ENCODE measurements at places on chromosomes 4 and X.

DNA sequence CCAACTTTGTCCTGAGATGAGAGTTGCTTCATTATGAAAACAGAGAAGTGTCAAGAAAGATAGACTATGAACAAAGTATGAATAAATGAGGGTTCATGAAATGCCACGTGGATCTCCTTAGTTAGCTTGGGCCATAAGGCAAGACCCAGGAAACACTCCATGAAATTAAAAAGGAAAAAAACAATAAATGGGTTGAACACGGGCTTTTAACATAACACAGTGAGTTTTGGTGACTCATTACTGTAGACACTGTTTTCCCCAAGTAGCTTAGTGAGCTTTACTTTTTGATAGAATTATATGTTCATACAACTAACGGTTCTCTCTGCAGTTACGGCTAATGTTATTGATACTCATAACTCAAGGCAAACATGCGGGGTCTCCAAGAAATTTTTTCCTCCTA lies 265.0 kb downstream of the DHX15 start:
- no peak for DNase-seq

DNA sequence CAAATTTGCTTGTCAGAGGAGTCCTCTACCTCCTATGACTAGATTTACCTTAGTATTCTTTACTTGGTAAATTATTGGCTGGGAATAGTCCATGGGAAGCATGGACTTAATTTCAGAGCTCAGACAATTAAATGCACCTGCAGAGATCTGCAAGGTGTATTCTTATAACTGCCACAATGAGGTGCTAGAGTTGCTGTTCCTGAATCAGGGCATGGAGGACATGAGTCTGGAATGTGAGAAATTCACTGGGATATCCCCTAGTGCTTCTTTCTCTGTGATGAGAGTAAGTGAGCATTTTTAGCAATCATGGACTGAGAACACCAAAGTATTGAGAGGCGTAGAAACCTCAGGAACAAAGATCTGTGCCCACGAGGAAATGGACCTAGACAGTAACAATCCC lies 32.9 kb upstream of the GRID2 start:
- no peak for DNase-seq

DNA sequence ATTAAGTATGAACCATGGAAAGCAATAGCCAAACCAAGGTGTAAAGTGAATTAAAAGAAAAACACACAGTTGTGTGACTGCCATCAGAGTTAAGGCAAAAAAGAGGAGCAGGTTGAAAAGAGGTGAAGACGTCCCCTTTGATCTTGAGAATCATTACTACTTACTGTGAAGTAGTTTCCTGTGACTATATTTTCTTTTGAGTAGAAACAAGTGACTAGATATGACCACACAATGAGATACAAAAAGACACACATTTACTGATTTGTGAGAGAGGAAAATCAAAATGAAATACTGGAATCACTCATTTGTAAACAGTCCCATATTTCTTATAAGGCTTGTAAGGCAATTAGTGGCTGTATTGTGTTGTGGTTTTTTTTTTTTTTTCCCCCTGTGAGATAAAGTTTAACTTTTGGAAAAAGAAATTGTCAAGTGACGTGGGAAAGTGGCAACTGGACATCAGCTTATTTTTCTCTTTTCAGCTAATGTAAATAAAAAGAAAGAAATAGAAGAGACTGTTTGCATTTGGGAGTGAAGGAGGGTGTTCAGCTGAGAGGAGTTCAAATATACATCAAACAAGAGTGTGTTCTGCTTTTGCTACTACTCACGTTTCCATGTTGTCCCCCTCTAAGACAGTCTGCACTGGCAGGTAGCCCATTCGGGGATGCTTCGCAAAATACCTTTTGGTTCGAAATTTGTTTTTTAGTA lies 106.4 kb upstream of the FTHL17 start:
- DNase-seq: no peak

DNA sequence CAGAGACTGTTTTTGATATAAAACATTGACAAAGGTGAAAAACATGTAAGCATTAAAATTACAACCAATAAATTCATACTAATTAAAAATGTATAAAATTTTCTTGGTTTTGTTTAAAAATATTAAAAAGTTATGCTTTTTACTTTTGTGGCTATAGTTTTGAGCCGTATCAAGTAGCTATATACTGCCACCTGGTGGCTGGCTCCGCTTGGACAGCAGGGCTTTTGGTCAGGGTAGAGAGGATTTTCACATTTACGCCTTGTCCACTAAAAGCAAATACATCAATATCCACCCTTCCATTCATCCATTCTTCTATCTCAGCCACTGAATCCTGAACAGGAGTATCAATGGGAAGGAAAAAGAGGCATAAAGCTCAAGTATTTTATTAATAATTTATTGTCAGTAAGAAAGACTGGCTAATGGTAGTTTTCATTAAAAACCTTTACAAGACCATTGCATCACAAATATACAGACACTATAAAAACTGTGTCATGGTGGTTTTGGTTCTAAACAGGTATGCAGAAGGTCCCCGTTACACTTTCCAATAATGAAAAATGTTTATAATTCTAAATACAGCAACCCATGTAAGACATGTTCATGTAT lies 32.1 kb upstream of the MTNR1A start:
- peak; percentile 36 for DNase-seq

DNA sequence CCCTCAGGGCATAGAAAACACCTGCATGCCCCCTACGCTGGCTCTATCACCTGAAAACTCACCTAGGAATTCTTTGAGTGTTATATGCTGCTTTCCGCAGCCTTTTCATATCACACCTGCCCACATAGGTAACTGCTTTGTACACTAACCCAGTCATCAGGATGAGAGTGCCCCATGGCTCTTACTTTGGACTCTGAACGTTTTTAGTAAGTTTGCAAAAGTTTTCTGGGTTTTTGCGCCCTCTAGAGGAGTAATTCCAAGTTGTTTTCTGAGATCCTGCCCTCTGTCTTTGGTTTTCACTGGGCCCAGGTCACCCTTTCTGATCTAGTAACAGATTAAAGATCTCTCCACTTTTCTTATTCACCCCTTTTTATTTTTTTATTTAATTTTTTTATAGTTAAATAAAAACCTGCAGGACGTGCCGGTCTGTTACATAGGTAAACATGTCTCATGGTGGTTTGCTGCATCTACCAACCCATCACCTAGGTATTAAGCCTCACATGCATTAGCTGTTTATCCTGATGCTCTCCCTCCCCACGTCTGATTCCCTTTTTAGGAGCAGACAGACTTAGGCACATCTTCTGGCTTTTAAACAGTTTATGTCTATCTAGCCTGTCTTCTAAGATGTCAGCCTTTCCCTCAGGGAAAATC lies 139.2 kb downstream of the NWD2 start:
- peak; percentile 16 for DNase-seq

DNA sequence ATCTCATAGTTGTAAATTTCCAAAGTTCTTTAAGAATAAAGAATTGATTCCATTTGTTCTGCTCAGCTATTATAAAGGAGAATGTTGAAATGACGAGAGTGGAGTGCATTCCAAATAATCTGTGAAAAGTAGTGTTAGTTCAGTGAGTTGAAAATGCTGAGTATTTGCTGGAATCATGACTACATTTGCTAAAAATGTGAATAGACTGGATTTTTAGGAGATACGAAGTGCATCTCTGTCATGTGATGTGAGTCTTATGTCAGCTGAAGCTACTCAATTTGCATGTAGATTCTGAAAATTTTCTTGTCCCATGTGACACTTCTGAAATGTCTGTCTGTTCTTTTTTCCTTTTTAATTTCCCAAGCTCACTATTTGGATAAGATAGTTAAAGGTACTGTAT lies 206.0 kb downstream of the DCTD start:
- DNase-seq: no peak

DNA sequence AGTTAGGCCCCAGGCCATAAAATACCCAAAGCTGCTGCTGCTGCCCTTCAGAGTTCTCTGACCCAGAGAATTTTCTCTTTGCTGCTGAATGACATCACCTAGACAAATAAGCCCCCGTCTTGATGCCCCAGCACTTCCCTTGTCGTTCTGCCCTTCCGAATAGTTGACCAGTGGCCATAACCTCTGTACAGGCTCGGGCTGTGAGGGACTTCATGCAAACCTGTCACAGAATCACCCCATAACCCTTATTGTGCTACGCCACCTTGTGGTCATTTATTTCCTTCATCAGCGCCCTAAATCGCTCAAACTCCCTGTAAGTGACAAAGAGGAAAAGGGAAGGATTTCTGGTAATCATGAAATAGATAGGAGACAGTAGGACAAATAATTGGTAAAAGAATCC lies 18.8 kb downstream of the SPACA5 start:
- DNase-seq: peak; percentile 28

GRCh38 chrX:110944751-110945675 lies 149.4 kb upstream of the CHRDL1 start:
- DNase-seq: no peak

GRCh38 chr4:143253166-143253565 lies 68.4 kb downstream of the USP38 start:
- DNase-seq: no peak

DNA sequence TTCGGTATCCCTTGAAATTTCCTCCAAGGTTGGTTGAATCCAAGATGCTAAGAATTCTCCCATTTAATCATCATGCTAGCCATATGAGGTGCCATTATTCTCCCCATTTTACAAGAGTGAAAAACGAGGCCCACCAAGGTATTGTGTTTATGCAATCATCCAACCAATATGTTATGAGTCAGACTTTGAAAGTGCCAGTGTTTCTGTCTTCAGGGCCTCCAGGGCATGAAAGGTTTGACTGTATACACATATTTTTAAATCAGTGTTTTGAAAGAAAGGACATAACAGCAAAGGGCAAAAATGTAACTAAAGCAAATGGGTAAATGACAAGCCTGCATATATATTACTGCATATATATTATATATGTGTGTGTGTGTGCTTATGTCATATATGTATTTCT lies 541.2 kb upstream of the SMIM31 start:
- no peak for DNase-seq

GRCh38 chrX:76126851-76127250 lies 46.0 kb upstream of the PBDC1 start:
- no peak for DNase-seq
